RKO (cell line): ENCODE measurements at places on chromosomes 3 and 15.
A peak's percentile ranks its signal among the peaks of the same experiment; 100 is the strongest.

GRCh38 chr3:23162934-23163333 is 40.2 kb upstream of the UBE2E2 start:
- no peak for DNase-seq

DNA sequence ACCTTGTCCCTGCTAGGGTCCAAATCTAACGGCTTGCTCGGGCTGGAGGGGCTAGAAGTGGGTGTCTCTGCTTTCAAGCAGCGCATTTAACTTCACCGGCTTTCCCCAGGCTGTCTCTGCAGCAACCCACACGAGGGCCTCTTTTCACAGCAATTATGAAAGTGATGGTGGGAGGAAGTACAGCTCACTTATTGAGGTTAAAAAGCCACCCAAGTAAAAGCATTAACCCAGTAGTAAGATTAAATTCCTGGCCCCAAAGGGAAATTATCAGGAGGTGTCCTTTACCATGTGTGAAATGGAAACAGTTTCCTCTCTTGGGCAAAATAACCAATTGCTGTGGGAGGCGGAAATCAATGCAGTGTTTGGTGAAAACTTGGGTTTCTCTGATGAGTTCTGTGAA is 41.1 kb downstream of the NGRN start:
- DNase-seq = no peak

GRCh38 chr15:57505949-57506391 is 85.7 kb upstream of the MYZAP start:
- DNase-seq = no peak

DNA sequence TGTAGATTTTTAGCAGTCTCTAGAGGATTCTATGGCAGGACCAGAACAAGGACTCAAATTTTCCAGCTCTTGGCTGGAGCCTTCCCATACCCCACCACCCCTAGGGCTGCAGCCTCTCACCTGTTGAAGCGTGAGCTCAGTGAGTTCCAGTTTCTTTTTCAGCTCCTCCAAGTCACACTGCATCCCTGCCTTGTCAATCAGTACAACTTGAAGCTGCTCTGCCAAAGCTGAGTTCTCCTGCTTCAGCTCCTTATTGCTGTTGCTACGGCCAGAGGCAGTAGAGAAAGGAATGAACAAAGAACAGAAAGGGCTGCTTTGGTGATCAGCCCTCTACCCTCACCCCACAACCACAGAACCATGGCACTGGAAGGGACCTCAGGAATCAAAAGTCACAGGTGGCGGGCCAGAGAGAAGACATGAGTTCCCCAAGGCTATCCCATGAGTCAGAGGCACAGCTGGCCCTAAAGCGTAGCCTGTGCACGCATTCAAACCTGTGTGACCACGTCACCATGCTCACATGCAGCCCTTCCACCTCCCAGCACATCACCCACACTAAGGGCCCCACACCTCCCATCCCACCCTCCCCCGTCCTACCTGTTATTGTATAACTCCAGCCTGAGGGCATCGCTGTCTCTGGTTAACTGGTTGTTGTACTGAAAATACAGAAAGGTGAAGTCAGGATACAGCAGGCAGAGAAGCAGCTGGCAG is 83.3 kb upstream of the C2CD4B start:
- DNase-seq = no peak

- no peak for DNase-seq
These were observed 29.0 kb downstream of the MFN1 start for GRCh38 chr3:179376474-179376873.

DNA sequence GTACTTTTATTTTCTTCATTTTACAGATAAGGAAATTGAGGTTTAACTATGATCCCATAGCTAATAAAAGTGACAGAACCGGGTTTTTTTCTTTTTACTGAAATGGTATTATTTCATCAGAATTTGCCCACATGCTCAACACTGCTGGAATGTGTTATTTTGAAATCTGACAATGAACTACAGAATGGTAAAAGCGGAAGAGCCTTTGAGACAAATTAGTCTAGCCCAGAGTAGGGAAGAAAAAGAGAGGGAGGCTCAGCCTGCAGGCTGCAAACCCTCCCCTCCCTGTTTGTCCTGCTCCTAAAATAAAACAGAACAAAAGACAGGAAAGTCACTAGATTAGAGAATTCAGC is 100.3 kb upstream of the LIPC start:
- no peak for DNase-seq

- no peak for DNase-seq
These were observed 22.0 kb upstream of the MUC20 start for GRCh38 chr3:195698647-195699387.

DNA sequence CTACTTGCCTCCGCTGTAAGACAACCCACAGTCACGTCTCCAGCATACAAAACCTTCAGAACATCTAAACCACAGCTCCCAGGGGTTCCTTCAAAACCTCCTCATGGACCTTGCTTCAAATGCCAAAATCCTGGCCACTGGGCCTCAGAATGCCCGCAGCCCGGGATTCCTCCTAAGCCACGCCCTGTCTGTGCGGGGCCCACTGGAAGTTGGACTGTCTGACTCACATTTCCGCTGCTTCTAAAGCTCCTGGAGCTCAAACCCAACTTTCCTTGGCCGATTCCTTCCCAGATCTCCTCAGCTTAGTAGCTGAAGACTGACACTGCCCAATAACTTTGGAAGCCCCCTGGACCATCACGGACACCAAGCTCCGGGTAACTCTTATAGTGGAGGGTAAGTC is 17.9 kb upstream of the OR5H6 start:
- DNase-seq = no peak

GRCh38 chr3:71433631-71434030 is 149.9 kb downstream of the FOXP1 start:
- DNase-seq = no peak

DNA sequence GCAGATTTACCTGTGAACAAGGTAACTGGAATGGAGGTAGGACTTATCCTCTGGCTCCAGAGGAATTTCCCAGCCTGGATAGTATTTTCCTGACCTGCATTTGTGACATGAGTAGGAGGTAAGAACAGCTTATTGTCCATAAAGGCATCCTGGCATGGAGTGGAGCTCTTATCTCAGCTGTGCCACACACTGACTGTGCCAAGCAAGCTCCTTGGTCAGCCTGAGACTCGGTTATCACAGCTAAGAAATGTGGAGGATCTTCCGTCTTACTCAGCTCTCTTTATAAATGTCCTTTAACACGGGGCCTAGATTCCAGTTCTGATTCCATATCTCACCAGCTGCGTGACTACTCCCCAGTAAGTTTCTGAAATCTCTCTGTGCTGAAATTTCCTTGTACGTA is 38.9 kb downstream of the SLCO3A1 start:
- DNase-seq = no peak

GRCh38 chr15:39269352-39269751 is 311.5 kb upstream of the THBS1 start:
- DNase-seq = no peak

DNA sequence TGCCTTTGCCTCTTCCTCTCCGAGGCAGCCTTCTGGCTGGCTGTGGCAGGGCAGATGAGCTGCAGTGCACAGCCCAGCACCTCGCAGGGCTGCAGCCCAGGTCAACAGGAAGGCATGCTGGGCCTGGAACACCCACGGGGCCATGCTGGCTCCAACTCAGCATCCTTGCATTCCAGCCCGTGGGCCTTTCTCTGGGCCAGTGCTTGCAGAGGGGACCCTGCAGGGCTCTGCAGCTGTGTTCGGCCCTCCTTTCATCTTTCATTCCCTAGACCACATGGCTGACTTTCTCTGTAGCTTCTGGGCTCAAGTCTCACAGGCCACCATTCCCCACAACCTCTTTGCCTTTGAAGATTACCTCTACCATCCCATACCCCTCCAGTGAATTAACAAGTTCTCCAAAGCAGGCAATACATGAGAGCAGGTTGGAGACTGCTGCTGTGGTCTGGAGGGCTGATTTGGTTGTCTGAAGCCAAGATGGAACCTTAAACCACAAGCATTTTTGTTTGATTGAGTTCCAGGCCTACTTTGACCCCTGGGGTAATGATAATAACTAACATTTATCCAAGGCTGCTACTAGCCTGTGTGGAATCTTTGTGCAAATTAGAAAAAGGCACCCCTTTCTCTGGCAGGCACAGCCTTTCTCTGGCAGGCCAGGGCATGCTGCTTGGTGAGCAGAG is 5.9 kb downstream of the FAM131A start:
- no peak for DNase-seq

- DNase-seq = no peak
These were observed 103.6 kb downstream of the FNDC3B start for GRCh38 chr3:172142864-172143451.

- no peak for DNase-seq
These were observed 63.7 kb upstream of the DLG1 start for GRCh38 chr3:197362081-197362480.

DNA sequence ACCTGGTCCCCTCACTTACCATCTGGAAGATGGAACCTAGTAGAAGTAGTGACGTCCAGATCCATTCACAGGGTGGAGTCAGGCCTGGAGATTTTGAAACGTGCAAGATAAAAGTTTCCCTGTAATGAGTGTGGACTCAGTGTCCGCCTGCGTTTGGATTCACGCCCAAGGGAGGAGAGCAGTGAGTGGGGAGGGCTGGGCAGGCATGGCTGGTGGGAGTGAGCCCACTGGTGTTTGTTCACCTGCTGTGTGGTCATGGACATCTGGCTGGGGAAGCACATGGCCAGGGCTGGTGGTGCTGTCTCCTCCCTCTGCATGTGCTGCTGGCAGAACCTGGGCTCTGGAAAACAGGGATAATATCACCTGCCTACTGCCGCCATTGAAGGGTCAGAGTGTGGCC is 37.0 kb downstream of the RLBP1 start:
- no peak for DNase-seq

GRCh38 chr3:50254577-50255250 is 14.2 kb upstream of the SEMA3B start:
- DNase-seq = peak; percentile 40

- DNase-seq = no peak
These were observed 49.3 kb downstream of the CLDN18 start for GRCh38 chr3:138059261-138059660.

DNA sequence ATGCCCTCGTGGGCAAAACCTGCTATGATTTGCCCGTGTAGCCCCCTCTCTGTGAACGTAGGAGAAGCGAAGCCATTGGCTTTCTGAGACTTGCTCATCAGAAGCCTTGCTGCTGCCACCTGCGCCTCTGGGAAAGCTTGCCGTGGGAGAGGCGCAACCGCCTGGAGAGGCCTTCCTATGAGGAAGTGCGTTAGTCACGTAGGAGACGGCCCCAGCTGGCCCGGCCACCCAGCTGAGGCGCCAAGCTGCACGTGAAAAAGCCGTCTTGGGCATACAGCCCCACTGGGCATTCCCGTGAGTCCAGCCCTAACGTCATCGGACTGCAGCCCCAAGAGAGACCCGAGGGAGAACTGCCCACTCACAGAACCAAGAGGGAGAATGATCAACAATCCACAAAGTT is 49.1 kb upstream of the TJP1 start:
- DNase-seq = no peak

DNA sequence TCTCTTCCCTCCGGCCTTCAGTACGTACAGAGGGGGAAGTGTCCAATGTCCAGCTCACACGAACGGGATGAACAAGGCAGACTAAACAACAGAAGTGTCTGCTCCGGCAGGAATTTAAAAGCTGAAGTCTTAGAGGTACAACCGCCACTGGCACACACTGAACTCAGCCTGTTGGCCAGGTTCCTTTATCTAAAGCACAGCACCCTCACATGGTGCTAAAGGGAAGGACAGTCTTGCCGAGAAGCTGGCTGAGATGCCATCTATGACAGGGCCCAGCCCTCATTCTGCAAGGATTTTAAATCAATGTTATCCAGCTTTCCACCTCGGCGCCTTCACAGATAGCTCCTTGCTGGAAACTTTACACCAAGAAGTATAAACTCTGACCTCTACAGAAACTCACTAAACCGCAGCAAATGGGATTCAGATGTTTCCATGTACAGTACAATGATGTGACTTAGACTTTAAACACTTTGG is 2.8 kb downstream of the ADAMTS17 start:
- DNase-seq = peak; percentile 29

GRCh38 chr3:13886593-13887129 is 6.8 kb upstream of the WNT7A start:
- no peak for DNase-seq

DNA sequence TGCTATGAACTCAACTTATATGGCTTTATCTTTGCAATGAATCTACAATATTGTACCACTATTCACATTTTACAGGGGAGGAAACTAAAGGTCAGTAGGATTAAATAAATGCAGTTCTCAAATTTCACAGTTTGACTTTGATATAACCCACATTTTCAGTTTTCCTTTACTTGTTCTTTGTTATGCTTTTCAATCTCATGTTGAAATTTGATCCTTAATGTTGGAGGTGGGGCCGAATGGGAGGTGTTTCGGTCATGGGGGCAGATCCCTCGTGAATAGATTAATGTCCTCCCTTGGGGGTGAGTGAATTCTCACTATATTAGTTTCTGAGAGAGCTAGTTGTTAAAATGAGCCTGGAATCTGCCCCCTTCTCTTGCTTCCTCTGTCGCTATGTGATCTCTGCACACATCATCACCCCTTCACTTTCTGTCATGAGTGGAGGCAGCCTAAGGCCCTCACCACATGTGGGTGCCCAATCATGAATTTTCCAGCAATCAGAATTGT is 44.7 kb downstream of the CD200 start:
- DNase-seq = no peak

DNA sequence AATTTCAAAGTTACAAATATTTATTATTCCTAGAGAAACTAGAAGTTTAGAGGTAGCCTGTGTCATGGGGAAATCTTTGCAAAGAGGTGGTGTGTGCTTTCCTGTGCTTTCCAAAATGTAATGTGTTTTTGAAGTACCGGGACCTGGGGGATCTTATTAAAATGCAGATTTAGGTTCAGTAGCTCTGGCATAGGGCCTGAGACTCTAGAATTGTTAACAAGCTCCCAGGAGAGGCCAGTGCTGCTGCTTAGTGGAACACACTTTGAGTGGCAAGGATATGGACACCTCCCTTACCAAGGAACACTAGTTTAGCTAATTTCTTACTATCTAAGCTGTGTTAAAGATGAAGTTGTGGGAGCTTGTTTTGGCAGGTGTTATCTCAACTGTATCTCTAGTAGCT is 428.9 kb downstream of the VGLL3 start:
- no peak for DNase-seq

- no peak for DNase-seq
These were observed 51.8 kb upstream of the ANKRD34C start for GRCh38 chr15:79230766-79231165.

- no peak for DNase-seq
These were observed 734.1 kb downstream of the GBE1 start for GRCh38 chr3:81027344-81027743.

DNA sequence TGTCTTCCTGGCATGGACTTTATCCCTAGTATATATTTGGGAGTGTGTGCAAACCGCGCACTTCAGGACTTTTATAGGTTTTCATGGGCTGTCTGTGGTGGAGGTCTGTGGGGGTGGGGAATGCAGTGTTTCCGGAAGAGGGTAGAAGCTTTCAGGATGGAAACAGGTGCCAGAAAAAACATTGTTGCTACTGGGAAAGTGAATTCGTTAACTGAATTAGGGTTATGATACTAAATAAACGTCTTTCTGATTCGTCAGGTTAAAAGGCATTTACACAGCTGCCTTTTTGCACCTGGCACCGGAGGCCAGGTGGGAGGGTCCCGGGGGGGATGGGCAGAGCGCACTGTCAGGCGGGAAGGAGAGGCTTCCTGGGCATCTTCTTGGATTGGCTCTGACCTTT is 62.1 kb downstream of the SLCO3A1 start:
- DNase-seq = no peak
